Progenitor cell of endocrine pancreas (in vitro differentiated cells): ENCODE measurements at places on chromosomes 5 and 9.

- H3K27me3 ChIP-seq: no peaks in the 10 kb centered on the region
- peaks cover 47% of the 10 kb centered on the region for H3K4me1 ChIP-seq
- DNase-seq: peak; percentile 93
- no peaks in the 10 kb centered on the region for H3K36me3 ChIP-seq
These were observed at the start of gene WWC1 for GRCh38 chr5:168291342-168291963. WWC1 (plus strand) TSS chr5:168291645; CDS start chr5:168292153, 508 bp downstream.

DNA sequence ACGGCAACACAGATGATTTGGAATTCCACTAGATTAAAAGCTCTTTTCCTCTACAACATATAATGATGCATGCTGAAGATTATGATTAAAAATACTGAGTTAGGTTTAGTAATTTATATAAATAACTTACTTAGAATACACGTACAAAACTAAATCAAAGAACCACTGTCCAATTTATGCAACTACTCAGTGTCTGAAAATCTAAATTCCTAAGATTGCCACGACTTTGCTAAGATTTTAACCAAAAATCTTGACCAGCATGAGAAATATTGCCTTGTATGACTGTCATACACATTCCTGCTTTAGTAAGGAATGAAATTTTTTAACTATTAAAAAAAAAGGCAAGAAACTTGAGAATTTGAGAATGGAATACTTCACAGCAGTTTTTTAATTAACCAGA lies 292.4 kb downstream of the ZNF608 start:
- DNase-seq: no peak
- H3K27me3 ChIP-seq: no peaks in the 10 kb centered on the region
- H3K4me3 ChIP-seq: no peak overlapping the region

DNA sequence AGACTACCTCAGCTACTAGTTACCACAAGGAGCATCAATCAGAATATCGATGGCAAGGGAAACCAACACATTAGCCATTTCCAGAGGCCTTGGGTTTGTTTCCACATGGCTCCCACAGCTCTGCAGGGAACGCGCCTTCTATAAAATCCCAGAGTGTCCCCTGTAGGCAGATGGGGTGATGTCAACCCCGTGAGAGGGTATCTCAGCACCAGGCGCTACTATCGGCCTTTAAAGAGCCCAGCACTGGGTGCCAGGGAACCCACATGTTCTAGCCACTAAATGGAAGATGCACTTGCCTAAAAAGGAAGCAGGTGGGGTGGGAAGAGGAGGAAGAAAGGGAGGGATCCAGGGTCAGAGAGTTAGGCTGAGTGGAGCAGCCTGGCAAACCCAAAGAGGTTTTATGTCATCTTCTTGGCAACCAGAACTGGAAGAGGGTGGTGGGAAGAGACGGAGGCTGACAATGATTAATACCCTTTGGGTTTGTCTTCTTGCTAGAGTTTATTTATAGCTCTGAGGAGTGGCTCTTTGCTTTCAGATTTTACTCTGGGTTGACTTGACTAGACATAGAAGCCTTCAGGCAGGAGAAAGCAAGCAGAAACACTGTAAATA lies 19.9 kb downstream of the MACROH2A1 start:
- no peaks in the 10 kb centered on the region for H3K27me3 ChIP-seq
- H3K4me3 ChIP-seq: no peak overlapping the region
- H3K27ac ChIP-seq: peak overlapping the region; percentile 39
- H3K4me1 ChIP-seq: peaks cover 62% of the 10 kb centered on the region

DNA sequence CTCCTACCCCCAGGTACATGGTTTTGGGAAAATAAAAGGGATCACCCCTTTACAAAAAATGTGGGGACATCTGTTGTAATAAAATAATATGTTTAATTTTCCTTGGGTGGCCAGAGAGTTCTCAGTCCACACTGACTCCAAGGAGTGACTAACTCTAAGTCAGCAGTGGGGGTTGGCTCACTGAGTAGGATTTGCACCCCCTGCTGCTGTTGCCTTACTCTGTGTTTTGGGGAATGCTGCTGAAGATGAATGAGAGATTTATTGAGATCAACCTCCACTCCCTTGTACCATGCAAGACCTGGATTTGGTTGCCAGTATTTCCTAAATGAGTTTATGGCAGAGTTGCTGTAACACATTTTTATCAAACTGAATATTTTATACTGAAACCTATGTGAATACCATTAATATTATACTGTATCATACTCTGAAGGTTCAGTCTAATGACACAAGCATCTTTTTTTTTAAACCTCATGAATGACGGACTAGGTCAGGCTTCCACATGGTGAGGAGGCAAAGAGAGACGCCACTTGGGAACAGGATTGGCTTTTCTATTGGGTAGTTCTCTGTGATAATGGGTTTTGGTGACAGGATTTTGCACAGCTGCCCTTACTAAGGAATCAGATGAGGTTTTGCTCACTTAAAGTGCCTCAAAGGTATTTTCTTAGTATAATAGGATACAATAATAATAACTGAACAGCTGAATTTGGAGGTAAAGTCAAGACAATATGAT lies 121.3 kb upstream of the OSMR start:
- DNase-seq: no peak
- peaks cover 6% of the 10 kb centered on the region for H3K27me3 ChIP-seq
- no peak overlapping the region for H3K27ac ChIP-seq

- H3K4me3 ChIP-seq: no peak overlapping the region
- H3K36me3 ChIP-seq: peaks cover 34% of the 10 kb centered on the region
- no peak overlapping the region for H3K27ac ChIP-seq
- H3K27me3 ChIP-seq: no peaks in the 10 kb centered on the region
These were observed 58.0 kb downstream of the GRAMD2B start for GRCh38 chr5:126481243-126481642.

DNA sequence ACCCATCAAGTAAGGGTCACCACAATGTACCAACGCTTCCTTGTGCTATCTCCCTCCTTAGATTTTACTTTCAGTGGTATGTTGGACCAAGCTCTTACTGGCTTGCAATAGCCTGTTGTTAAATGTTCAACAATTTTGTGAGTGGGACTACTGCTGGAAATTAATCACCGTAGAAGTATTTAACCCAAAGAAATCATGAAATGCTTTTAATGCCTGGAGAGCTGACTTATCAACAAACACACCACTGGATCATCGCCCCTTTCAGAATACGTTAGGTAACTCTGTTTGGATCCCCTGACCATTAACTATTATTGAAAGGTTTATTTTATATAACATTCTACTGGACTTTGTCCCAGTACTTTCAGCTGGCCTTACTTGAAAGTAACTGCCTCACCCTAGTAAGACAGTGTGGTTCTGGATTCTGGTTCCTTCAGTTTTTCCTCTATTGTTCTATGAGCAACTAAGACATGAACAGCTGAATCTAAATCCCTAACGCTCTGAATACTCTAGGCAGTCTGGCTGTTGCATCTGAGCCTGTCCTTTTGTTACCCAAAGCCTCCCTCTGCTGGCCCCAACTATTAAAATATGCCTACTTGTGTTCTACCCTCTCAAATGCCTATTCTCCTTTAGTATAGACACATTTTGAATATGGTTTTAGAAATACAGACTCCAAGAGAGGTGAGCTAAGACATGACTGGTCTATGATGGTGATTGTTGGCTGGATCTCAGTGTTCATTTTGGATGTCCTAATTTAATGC lies 1203.4 kb upstream of the DMAC1 start:
- no peaks in the 10 kb centered on the region for H3K27me3 ChIP-seq
- H3K36me3 ChIP-seq: peaks cover 2% of the 10 kb centered on the region
- no peak for DNase-seq
- H3K27ac ChIP-seq: no peak overlapping the region

- H3K4me1 ChIP-seq: peaks cover 15% of the 10 kb centered on the region
- H3K27me3 ChIP-seq: no peaks in the 10 kb centered on the region
- H3K4me3 ChIP-seq: peak overlapping the region; percentile 81
- no peak for DNase-seq
- peak overlapping the region; percentile 100 for H3K27ac ChIP-seq
These were observed 687 bp upstream of the RPS23 start for GRCh38 chr5:82278711-82279370.

DNA sequence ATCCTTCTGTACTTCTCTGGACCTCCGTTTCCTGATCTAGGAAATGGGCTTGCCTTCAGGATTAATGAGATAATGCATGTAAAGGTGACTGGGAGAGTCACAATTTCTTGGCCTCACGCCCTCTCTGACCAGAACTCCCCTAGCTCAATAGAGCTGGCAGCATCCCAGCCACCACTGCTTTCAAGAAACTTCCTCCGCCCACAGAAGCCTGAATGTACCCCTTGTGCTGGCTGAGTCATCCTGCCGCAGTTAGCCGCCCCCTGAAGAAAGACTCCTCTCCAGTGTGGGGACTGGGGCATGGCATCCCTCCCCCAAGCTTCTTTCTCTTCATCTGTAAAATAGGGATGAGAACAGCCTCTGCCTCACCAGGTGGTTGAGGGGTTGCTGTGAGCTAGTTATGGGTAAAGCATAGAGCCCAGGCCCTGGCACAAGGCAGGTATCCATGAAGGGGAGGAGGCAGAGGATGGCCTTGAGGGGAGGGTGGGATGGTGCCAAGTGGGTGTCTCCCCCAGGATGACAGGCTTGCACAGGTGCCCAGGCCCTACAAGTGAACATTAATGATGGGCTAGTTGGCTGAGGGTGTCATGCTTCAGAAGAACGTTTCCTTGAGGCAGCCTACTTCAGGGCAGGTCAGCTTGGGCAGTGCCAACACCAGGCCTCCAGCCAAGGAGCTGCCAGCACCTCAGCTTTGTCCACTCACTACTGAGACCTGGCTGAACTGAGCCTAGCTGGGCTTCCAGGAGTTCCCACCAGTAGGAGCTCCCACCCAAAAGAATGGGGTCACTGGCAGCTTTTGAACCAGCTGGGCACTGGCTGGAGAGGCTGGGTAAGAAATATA lies 3.4 kb downstream of the PDLIM4 start:
- DNase-seq: no peak
- H3K27ac ChIP-seq: no peak overlapping the region
- peaks cover 16% of the 10 kb centered on the region for H3K4me1 ChIP-seq
- H3K27me3 ChIP-seq: no peaks in the 10 kb centered on the region

DNA sequence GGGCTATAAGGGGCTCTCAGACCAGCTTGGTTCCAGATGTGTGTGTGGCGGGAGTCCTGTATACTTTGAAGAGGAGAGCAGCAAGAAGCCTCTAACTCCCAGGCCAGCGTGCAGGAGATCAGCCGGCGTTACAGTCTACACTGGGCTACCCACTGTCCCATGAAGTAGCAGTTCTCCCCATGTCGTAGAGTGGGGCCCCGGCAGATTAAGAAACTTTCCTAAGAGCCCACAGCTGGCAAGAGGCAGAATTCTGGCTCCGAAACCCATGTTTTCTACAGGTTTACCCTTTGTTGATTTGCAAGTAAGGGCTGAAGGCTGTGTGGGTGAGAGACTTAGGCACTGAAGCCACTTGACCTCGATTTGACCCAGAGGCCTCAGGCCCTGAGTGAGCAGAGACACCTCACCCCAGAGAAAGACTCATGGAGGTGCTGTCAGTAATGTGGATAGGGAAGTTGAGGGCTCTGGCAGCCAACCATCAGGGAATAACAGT lies 881 bp upstream of the B4GALT1 start:
- no peaks in the 10 kb centered on the region for H3K36me3 ChIP-seq
- H3K4me3 ChIP-seq: peak overlapping the region; percentile 82
- DNase-seq: no peak
- no peaks in the 10 kb centered on the region for H3K27me3 ChIP-seq

GRCh38 chr9:136268735-136269134 lies 23.1 kb upstream of the QSOX2 start:
- no peaks in the 10 kb centered on the region for H3K36me3 ChIP-seq
- H3K27ac ChIP-seq: no peak overlapping the region
- peaks cover 6% of the 10 kb centered on the region for H3K4me1 ChIP-seq
- no peak overlapping the region for H3K4me3 ChIP-seq
